ENCODE measurements at places on chromosomes 12 and 14. TPM values are rescaled to one million over a fixed set of nuclear protein-coding genes. Genes with fewer than 3 reads are reported as not detected.

The NPFF gene
- not detected for total RNA-seq

The RTL1 gene
- not detected for total RNA-seq

The SERPINA1 gene
- under 0.01 TPM for total RNA-seq

The MMP14 gene
- total RNA-seq: 649 TPM

The NEUROD4 gene
- not detected for total RNA-seq

The CLEC4E gene
- not detected for total RNA-seq

The SLC6A13 gene
- total RNA-seq: 0.17 TPM

The MMP19 gene
- total RNA-seq: 12.1 TPM

The ABCB9 gene
- total RNA-seq: 16.7 TPM

The HOXC10 gene
- not detected for total RNA-seq

The ZFYVE1 gene
- total RNA-seq: 22.0 TPM

The KRT78 gene
- total RNA-seq: not detected

The COCH gene
- 0.33 TPM for total RNA-seq

The TMEM179 gene
- not detected for total RNA-seq

The FAM90A1 gene
- total RNA-seq: not detected

The COX8C gene
- not detected for total RNA-seq

The DCN gene
- total RNA-seq: 1,986 TPM

The TSHR gene
- 0.33 TPM for total RNA-seq

The MYH6 gene
- total RNA-seq: not detected

The NXPH4 gene
- total RNA-seq: 3.2 TPM

The BBOF1 gene
- total RNA-seq: 6.0 TPM

The UBR7 gene
- 39.1 TPM for total RNA-seq

The C1RL gene
- 50.2 TPM for total RNA-seq

The CLEC6A gene
- total RNA-seq: not detected

The ZFC3H1 gene
- total RNA-seq: 28.4 TPM

The B4GALNT3 gene
- total RNA-seq: under 0.01 TPM

The NOS1 gene
- total RNA-seq: not detected

The TROAP gene
- 11.9 TPM for total RNA-seq

The A2M gene
- 42.7 TPM for total RNA-seq

The CNOT2 gene
- 166 TPM for total RNA-seq

Measured in smooth muscle cell of trachea (primary cell).